ENCODE measurements at places on chromosomes 2 and 18.

DNA sequence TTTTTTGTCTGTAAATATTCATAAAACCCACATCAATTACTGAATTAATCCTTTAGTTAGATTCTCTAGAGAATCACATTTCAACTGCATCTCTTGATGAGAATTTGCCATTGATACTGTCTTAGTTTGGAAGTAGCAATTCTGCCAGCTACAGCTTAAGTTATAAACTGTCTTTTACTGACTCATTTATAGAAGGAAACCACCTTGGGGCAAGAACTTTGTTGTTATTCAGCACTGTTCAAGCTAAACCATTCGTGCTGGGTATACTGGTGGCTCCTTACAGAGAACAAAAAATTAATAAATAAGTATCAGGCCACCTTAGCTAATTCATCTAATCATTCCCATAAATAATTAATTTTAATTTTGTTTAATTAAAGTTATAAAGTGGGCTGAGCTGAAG, 1082.6 kb upstream of the CELF4 start:
- no peak for DNase-seq

GRCh38 chr2:146632707-146633106, 1212.1 kb upstream of the ACVR2A start:
- no peak for DNase-seq

DNA sequence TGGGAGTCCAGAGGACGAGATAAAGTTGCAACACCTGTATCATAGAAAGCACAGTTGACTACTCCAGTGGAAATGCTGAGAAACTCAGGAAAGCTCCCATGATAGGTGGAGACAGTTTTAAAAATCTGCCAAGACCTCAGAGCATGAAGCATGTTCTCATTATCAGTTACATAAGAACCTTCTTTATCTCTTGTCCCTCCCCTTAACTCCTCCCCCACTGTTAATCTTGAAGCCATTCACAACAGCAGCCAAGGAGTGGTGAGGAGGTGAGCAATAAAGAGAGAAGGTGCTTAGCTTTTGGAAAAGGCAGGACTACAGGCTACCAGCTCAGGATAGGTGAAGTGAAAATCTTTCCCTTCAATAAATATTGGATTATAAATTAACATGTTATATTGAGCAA, 657.9 kb downstream of the NYAP2 start:
- no peak for DNase-seq

- DNase-seq, result no peak
Observed at GRCh38 chr18:63447066-63447465, 24.8 kb upstream of the VPS4B start.

DNA sequence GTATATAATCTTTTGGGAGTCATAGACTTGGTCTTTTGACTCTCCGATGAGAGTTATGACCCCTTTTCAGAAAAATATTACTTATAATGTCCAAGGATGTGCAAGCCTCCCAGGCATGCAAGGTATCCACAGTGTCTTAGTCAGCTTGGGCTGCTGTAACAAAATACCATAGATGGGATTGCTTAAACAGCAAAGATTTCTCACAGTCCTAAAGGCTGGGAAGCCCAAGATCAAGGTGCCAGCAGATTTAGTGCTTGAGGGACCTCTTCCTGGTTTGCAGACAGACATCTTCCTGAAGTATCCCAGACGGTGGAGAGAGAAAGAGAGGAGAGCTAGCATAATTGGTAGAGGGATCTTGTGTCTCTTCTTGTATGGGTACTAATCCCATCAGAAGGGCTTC, 35.6 kb upstream of the FBXO11 start:
- DNase-seq, result no peak

- no peak for DNase-seq
Observed at GRCh38 chr18:3689986-3690763, 240.2 kb downstream of the TGIF1 start.

DNA sequence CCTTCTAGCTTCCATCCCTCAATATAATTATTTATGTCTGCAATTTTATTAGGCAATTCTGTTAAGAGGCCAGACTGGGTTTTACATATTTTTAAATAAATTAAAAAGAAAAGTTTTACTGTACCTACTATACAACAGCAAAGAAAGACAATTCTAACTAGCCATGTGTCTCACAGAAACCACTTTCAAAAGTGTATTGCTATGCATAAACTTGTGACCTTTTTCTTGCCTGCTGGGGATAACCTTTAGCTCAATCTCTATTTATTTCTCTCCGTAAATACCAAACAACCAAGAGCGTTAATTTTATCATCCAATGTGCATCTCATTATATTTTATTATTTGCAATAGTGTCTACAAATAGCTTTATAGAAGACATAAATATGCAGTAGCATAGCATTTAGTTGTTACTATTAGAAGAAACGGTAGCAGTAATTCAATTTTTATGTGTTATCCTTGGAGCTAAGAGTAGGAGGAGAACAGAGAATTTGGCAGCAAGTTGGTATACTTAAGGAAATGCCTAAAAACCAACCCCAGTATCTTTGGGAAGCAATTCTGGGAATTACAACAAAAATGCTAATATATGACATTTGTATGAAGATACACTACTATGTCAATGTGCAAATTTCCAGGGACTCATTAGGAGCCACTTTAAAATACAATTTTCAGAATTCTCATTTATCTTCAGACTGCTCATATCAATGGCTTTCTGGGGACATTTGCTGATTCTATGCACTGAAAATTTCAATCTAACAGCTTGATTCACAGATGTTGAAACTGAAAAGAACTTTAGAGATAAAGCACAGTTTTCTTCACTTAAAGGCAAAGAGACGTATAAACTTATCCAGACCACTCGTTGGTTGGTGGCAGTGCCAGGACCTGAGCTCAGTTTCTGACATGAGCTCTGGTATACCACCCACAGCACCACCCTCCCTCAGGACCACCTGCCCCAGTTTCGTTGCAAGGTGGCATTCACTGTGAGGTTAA, 23.0 kb upstream of the RTN4 start:
- DNase-seq, result no peak

DNA sequence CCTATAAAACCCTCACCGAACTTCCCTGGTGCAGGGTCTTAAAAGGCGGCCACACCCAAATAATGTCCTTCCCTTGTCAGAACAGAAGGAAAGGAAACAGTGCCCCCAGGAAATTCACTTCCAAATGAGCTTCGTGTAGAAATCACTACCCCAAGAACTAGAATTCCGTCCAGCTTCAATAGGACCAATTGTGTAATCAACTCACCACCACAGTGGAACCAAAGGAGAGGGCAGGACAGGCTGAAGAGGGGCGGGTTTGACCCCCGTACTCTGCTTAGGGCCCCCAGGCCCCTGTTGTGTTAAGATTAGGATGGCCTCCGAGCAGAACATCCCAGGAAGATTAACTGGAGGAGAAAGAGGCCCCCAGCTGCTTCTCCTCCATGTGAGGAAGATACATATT, 24.1 kb downstream of the GPR35 start:
- DNase-seq, result no peak

DNA sequence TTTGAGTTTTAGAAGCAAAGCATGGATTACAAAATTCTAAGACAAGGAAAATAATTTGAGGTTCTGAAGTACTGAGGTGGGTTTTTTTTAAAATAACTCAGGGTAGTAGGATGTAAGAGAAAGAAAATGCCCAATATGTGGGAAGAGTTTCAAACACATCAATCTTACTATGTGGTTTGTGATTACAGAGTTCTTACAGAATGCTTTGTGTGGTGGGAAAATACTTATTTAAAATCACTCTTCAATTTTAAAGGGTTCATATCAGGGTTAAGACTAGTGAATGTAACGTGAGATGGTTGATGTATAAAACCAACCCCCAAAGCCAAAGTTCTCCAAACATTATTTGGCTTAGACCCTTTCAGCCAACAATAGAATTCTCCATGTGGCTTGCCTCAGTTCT, 173.5 kb downstream of the UBE2E3 start:
- DNase-seq, result no peak

DNA sequence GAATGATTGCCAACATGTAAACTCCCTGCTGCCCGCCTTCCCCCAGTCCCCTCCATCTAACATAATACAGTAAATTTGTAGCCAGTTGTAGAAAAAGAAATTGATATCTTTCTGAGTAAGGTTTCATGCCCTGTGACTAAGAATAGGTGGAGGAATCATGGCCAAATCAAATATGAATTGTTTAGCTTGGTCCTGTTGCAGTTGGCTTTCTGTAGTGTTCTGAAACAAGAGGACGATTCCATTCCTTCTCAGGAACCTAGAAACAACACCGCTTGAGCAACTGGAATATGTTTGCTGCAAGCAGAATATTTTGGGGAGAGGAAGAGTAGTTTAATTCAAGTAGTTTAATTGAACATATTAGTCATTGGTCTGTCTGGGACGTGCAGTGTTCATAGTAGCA, 7.0 kb upstream of the DRC1 start:
- DNase-seq, result no peak

DNA sequence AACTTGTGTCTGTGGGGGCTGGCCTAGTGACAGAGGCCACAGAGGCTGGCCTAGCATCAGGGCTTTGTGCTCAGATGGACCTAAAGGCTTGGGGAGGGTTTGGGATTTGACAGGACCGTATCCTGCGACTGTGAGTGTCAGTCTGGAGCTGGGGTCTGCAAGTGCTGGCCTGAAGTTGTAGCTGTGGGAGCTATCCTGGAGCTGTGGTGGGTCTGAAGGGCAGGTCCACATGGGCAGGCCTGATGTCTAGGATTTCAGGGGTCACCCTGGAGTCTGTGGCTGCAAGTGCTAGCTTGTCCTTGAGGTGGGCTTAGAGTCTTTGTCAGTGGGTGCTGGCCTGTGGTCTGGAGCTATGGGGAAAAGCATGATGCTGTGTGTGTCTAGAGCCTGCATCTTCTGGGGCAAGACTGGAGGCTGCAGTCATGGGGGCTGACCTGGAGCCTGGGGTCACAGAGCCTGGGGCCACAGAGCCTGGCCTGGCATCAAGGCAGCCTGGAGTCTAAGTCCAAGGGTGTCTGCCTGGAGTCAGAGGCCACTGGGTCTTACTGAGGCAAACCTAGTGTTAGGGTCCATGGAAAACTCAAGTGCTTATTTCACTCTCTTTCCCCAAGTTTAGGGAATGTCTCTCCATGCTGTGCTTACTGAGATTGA, 3.6 kb downstream of the REG3A start:
- no peak for DNase-seq

Measured in activated CD4-positive, alpha-beta T cell treated with anti-CD3 and anti-CD28 coated beads for 48 hours (primary cell).